ENCODE measurements at places on chromosomes 16 and 17. TPM values are rescaled to one million over a fixed set of nuclear protein-coding genes. Genes with fewer than 3 reads are reported as not detected.

GRCh38 chr17:28763137-28763799 lies 19.5 kb downstream of the TRAF4 start:
- DNase-seq, result no peak

DNA sequence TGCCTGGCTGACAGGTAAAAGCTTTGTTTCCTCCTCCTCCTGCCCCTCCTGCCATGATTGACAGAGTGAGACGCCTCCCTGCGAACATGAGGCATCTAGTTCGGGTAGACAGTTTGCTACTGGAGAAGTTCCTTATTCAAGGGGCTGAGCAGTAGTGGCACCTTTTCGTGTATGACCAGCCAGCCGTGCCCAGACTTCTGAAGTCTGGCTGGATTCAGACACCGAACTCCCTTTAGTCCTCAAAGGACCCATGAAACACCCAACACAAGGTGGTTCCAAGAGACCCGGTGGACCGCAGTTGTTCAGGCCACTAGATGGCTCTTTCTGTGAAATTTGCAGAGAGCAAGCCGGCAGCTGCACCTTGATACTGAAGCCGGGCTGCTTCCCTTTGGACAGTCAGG lies 192.8 kb downstream of the XYLT1 start:
- no peak for DNase-seq

DNA sequence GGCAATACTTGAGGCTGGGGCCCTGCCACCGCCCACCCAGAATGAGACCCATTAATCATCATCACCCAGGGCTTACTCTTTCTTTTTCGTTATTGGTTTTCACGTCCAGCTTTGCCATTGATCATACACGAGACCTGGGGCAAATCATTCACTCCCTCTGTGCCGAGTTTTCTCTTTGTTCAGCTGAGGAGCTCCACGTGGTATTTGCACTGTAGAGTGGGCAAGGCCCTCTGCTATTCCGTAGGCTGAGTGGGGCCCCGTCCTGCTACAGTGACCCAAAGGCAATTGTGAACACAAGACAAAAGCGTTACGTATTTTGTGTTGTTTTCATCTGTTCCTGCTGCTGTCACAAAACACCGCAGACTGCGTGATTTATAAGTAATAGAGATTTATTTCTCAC lies 23.6 kb upstream of the CBX2 start:
- no peak for DNase-seq

Gene NCOR1
- 49.2 TPM for total RNA-seq

GRCh38 chr16:27721531-27722181 lies 171.7 kb downstream of the KATNIP start:
- DNase-seq, result no peak

- DNase-seq, result no peak
Observed at GRCh38 chr17:32870969-32871368, 6.0 kb downstream of the MYO1D start.

- no peak for DNase-seq
Observed at GRCh38 chr17:1034652-1035210, 37.8 kb downstream of the TIMM22 start.

DNA sequence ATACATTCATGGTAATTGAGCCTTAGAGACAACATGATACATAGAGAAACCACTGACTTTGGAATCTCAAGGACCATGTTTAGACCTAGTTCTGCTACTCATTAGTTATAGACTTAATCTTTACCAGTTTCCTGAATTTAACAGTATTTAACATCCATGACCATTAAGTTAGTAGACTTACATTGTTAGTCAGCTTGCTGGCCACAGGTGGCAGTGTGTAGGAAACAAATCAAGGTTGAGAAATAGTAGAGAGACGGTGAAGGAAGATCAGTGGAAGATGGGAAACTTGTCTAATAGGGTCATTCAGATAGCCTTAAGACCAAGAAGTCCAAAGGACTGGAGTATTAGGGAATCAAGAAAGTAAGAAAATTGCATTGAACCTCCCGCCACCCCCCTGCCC lies 31.0 kb downstream of the OMG start:
- DNase-seq, result no peak

Gene CES1
- total RNA-seq, result 4.8 TPM

DNA sequence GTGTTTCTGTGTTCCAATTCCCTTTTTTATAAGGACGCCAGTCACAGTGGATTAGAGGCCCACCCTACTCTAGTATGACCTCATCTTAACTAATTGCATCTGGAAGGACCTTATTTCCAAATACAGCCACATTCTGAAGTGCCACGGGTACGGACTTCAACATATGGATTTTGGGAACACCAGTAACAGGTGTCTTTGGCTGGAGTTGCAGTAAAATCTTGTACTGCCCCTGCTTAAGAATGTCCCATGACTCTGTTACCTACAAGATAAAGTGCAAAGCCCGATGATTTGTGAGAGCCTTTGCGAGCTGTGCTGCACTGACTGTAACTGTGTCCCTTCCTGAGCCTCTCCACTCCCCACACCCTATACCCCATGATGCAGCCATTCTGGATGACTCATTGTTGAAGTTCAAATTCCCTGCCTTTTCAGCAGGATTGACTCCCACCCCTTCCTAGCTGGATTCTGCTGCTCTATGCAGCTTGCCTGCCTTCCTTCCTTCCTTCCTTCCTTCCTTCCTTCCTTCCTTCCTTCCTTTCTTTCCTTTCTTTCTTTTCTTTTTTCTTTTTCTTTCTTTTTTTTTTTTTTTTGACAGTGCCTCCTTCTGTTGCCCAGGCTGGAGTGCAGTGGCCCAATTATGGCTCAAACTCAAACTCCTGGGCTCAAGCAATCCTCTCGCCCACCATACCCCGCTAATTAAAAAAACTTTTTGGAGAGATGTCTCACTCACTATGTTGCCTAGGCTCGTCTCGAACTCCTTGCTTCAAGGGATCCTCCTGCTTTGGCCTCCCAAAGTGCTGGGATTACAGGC lies 2.1 kb downstream of the HCRT start:
- DNase-seq, result peak; percentile 74

Gene TEDC2
- total RNA-seq, result 50.8 TPM

Gene HP
- not detected for total RNA-seq

- peak; percentile 3 for DNase-seq
Observed at GRCh38 chr16:52976539-52977167, 76.0 kb downstream of the CHD9NB start.
